ENCODE measurements at places on chromosomes 16 and 17.
A peak's percentile ranks its signal among the peaks of the same experiment; 100 is the strongest.

- no peak for DNase-seq
Measured at GRCh38 chr17:72351884-72352346, 231.1 kb downstream of the SOX9 start.

DNA sequence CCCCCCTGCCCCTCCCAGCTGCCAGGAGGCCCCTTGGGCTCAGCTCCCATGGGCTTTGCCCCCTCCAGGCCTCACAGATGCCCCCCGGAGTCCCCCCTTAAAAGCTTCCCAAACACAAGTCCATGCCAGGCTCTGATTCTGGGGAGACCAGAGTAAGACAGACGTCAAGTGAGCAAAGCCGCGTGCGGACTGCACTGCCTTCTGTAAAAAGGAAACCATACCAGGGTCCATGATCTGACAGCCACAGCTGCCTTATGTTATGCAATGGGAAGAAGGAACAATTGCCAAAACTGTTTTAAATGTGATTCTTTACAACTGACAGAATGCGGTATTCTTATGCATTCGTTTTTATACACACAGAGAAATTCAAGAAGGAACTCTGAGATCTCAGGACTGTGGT lies 17.9 kb upstream of the HEXD start:
- DNase-seq, result no peak

DNA sequence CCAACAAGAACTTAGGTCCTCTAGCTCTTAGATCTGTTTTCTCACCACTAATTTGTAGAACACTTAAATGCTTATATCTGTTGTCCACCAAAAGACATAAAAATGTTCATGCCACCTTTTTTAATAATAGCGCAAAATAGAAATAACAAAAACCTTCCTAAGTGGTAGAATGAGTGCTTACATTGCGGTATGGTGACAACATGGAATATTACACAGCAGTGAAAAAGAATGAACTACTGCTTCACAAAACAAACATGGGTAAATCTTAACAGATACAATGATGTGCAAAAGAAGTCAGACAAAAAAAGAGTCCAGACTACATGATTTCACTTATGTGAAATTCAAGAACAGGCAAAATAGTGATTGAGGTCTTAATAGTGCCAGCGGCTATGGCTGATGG lies 351.1 kb downstream of the CA10 start:
- DNase-seq, result no peak

- DNase-seq, result no peak
Measured at GRCh38 chr17:34174496-34174895, 80.6 kb upstream of the CCL2 start.

GRCh38 chr16:68444056-68444657 lies 4.2 kb downstream of the SMPD3 start:
- no peak for DNase-seq

DNA sequence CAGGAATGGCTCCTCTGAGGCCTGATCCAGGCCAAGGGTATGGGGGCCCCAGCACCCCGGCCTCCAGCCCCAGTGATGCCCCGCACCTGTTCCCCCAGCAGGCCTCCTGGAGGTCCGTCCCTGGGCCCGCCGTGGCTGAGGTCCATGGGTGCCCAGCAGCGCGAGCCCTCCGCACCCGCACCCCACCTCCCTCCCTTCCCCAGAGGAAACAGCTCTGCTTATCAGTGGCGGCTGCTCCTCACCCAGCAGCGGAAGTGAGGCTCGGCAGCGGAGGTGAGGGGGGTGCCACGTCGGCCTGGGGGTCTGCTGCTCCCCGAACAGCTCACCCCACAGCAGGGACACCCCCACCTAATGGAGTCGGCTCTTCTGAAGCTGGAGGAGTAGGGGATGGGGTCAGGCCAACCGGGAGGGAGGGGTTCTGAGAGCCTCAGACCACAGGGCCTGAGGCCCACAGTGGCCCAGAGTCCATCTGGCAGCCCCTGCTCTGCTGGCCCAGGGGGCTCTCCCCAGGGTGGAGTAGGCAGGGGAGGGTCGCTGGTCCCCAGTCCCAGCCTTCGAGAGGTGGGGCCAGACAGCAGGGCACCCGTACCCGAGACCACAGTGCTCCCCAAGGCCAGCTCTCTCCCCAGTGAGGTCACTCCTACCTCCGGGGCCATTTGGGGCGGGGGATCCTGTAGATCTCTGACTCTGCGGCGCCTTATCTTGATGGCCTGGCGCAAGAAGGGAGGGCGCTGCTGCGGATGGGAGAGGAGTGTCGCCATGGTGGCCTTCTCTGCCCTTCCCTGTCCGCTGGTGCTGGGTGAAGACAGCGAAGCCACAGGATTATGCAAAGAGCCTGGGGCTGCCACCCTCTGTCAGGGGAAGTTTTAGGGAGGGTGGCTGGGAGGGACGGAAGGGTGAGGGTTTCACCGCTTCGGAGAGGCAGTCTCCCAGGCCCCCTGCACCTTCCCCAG lies at the start of gene UNC13D:
UNC13D (minus strand) TSS at position 828 of the 953 bp plus-strand sequence; CDS start at position 761, 67 bp downstream.
- DNase-seq, result no peak

DNA sequence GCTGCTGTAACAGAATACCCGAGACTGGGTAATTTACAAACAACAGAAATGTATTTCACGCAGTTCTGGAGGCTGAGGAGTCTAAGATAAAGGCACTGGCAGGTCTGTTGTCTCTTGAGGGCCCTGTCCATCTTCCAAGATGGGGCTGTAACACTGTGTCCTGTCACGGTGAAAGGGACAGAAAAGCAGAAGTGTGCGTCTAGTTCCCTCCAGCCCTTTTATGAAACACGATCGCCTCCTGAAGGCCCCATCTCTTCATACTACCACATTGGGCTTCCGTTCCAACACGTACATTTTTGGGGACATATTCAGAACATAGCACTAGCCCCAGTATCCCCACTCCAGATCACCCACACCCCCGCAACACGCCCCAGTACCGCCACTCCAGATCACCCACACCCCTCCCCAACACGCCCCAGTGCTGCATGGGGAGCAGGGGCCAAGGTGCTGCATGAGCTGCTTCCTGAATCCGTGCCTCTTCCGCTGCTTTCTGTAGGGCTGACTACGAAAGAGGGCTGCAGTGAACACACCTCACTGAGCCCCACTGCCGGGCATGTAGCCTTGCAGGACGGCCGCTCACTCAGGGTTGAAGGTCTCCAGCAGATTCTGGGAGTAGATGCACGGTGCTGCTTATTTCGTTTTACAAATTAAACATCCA lies 91.9 kb downstream of the RPTOR start:
- DNase-seq, result no peak

- DNase-seq, result no peak
Measured at GRCh38 chr16:65546353-65546791, 424.5 kb upstream of the CDH11 start.

DNA sequence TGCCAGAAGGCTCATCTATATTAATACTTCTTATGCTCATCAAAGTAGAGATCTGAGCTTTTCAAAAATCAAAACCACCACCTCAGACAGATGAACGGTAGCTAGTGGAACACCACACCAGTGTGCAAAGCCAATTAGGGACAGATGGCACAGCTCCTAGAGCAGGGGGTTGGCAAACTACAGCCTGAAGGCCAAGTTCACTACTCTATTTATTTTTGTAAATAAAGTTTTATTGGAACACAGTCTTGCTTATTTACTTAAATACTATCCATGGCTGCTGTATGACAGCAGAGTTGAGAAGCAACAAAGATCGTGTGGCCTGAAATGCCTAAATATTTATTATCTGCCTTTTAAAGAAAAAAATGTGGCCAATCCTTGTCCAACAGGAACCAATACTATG lies 56.8 kb downstream of the AMFR start:
- no peak for DNase-seq

- DNase-seq, result no peak
Measured at GRCh38 chr17:32335046-32335445, 6.9 kb downstream of the C17orf75 start.

GRCh38 chr17:4607773-4608187 lies 23.5 kb downstream of the SMTNL2 start:
- DNase-seq, result peak; percentile 46

DNA sequence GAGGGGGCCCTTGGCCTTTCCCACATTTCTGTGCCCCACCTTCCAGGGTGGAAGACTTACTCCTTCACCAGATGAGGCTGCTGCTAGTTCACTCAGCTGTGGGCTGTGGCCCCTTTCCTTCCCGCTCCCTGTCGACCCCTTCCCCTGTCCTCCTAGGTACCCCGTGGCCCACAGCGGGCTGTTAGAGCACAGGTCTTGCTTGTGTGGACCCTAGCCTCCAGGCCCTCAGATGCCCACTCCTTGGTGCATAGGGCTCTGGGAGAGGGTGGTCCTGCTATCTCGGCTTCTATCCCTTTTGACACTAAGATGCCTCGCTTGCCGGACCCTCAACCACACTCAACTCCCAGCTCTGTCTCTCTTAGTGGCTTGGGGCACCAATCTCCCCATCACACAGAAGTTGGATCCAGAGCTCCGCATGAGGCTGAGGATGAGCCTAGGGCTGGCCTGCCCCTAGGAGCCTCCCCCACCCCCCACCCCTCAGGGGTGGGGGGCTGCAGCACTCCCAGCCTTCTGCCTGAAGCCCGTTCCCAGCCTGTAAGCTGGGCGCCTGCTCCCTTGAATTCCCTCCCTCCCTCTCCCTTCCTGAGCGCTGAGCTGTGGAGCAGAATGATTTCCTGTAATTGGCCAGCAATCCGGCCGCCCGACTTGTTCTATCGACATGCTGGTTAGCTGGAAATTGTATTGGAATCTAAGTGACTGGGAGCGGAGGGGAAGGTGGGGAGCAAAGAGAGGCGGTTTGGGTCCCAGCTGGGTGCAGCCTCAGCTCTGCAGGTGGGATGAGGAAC lies 30.9 kb downstream of the DCAKD start:
- peak; percentile 10 for DNase-seq

DNA sequence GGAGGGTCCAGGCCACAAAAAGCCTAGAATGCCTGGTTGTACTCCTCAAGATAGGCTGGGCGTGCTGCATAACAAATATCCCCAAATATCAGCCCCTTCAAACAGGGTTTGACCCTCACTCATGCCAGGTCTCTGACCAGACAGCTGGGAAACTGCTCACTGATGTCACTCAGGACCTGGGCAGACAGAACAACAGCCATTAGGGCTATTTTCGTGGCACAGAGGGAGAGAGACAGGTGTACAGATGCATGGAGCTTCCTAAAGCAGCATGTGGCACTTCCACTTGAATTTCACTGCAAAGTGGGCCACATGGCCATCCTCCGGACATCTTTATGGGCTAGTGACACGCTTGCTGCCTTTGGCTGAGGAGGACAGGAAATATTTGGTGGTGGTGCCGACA lies 73.1 kb downstream of the SREBF1 start:
- DNase-seq, result no peak

DNA sequence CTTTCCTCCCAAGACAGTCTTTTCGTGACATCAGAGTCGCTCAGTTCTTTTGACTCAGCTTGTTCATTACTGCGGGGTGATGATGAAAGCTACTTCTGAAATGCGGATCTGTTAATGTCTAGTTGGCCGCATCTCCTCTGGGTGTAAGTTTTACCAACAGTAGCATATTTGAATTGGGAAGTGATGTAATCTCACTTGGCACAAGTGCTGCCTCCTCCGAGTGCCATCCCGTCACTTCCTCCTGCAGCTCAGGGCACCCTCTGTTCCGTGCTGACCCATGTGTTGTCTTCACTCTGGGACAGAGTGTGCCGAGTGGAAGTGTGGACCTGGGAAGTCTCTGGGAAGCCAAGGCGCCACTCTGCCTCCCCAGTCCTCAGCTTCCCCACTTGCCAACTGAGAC lies 8.9 kb downstream of the ADAD2 start:
- no peak for DNase-seq

DNA sequence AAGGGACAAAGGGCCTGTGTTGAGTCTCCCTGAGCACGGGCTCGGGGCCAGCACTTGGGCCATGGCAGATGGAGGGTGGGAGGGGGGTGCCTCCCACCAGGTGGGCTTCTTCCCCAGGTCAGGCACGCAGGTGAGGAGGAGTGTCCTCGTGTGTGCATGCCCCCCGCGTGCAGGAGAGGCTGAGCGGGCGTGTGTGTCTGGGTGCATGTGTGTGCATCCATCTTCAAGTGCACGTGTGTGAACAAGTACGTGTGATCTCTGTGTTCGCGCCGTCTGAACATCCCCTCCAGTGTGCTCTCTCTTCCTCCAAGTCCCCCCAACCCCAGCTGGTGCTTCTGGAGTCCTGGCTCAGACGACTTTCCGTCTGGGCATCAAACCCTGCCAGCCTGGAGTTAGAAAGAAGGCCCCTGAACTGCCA lies 2.7 kb upstream of the ZG16B start:
- no peak for DNase-seq

DNA sequence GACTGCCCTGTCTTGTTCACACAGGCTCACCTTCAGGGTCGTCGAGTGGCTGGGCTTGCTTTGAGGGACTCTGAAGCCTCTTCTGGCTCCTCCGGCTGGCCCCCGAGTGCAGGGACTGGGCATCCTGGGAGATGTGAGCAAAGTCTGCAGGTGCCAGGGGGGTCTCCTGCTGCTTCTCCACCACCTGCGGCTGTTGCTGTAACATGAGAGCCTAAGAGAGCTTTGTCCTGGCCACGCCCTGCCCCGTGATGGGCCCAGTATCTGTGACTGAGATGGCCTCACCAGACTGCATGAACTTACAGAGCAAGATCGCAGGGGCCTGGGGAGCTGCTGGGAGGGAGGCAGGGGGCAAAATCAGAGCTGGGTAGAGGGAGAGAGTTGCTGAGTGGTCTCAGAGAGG lies 12.5 kb downstream of the ERN2 start:
- DNase-seq, result no peak

GRCh38 chr17:39541652-39542051 lies 66.1 kb downstream of the NEUROD2 start:
- DNase-seq, result no peak

Measured in epithelial cell of proximal tubule (primary cell).